Fibroblast of lung (primary cell): ENCODE measurements at places on chromosomes 13 and 19. TPM values are rescaled to one million over a fixed set of nuclear protein-coding genes. Genes with fewer than 3 reads are reported as not detected.
A peak's percentile ranks its signal among the peaks of the same experiment; 100 is the strongest.

Gene ALOX5AP
- 0.17 TPM in 1 of 2 replicates, not detected in the other for total RNA-seq

Gene ZNF541
- total RNA-seq, result 0.17 TPM in 1 of 2 replicates, not detected in the other

Gene THAP8
- 3.6 and 5.1 TPM in 2 replicates for total RNA-seq

- no peaks in the 10 kb centered on the region for H3K27me3 ChIP-seq
- H3K27ac ChIP-seq, result no peak overlapping the region
- H3K4me1 ChIP-seq, result no peaks in the 10 kb centered on the region
- no peak for DNase-seq
- H3K36me3 ChIP-seq, result no peaks in the 10 kb centered on the region
- H3K4me3 ChIP-seq, result no peak overlapping the region
These were observed 904.5 kb downstream of the SLITRK6 start for GRCh38 chr13:84894749-84895148.

Gene CEBPA
- 0.17 and 0.51 TPM in 2 replicates for total RNA-seq

DNA sequence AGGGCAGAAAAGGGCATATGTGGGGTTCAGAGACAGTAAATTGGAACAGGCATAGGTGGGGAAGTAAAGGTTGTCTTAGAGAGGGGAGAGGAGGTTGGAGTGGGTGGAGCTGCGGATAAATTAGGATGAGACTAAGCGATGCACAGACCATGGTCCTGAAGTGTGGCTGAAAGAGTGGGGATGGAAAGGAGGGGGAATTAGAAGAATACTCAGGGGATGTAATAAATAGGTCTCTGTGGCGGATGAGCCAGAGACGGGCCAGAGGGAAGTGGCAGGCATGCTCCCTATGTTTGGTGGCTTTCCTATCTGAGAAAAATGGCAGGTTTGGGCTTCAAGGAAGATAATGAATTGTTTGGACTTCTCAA, 123.4 kb downstream of the OLFM4 start:
- no peaks in the 10 kb centered on the region for H3K27me3 ChIP-seq
- no peak overlapping the region for H3K27ac ChIP-seq
- no peak overlapping the region for H3K4me3 ChIP-seq
- no peaks in the 10 kb centered on the region for H3K4me1 ChIP-seq
- no peak for DNase-seq

- no peak overlapping the region for H3K27ac ChIP-seq
- no peak for DNase-seq
- H3K27me3 ChIP-seq, result peaks cover 44% of the 10 kb centered on the region
- H3K4me3 ChIP-seq, result no peak overlapping the region
- peaks cover 7% of the 10 kb centered on the region for H3K4me1 ChIP-seq
- H3K36me3 ChIP-seq, result no peaks in the 10 kb centered on the region
These were observed 4.0 kb upstream of the MEIS3 start for GRCh38 chr19:47423203-47423882.

DNA sequence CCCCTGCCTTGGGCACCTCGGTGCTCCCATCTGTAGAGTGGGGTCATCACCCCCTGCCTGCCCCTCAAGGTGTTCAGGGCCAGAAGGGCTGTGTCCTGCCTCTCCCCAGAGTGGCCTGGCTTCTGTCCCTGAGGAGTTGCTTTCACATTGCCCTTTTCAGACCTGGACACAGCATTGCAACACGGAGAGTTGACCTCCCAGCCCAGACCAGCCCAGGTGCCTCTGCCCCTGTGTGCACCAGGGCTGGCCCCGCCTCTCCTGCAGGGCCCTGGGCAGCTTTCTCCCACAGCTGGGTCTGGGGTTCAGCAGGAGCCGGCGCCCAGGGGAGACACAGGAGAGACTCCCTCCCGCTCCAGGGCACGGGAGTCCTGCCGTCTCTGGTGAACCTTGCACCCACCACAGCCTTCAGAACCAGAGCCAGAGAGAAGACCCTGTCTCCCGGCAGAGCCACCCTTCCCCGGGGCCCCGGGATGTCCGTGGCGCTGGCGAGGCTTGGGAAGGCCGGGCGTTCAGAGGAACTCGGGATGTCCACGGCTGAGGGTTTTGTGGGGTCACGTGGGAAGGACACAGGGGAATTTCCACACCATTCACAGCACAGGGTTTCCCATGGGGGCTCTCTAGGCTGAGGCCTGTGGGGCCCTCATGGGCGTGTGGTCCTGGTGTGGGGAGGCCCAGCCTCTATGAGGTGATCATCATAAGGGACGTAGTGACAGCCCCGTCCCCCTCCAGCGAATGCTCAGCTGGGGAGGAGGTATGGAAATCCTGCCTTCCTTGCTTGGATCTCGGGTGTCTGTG, 23.2 kb downstream of the C13orf46 start:
- H3K4me3 ChIP-seq, result no peak overlapping the region
- DNase-seq, result no peak

GRCh38 chr19:44055870-44056269, 4.0 kb downstream of the ZNF223 start:
- no peaks in the 10 kb centered on the region for H3K4me1 ChIP-seq
- H3K27me3 ChIP-seq, result no peaks in the 10 kb centered on the region
- no peak overlapping the region for H3K27ac ChIP-seq
- DNase-seq, result no peak
- H3K36me3 ChIP-seq, result peaks cover 4% of the 10 kb centered on the region

DNA sequence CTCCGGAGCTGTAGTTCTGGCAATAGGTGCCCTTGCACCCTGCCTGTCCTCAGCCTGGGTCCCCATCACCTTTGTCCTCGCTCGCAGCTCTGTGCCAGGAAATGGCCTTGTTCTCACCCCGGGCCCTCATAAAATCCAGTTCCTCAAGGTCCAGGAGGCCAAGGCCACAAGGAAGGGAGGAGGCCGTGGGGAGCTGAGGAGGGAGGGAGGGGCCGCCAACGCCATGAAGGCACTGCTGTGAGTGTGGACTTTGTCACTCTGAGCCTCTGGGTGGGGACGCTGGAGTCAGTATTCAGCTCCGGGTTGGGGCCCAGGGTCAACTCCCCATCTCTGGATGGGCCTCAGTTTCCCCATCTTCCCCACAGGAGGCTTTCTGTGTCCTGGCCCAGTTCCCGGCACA, 9.2 kb upstream of the GNA11 start:
- no peak overlapping the region for H3K27ac ChIP-seq
- no peaks in the 10 kb centered on the region for H3K36me3 ChIP-seq
- DNase-seq, result no peak
- no peaks in the 10 kb centered on the region for H3K4me1 ChIP-seq

DNA sequence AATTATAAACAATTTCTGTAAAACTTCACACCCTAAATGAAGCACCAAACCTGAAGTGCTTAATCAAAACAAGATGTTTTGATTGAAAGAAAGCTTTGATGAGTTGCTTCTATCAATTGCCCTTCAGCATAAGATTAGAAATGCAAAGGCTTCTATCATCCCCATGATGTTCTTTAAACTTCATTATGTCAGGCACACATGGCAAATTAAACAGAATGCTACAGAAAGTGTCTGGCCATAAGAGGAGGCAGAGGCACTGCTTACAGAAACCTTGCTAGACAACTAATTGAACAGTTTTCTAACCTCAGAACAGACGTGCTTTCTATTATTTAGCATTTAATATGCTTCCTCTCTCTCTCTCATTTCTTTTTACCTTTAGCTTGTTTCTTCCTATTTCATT, 228.1 kb downstream of the DCLK1 start:
- H3K36me3 ChIP-seq, result no peaks in the 10 kb centered on the region
- H3K27ac ChIP-seq, result no peak overlapping the region
- no peak for DNase-seq
- no peak overlapping the region for H3K4me3 ChIP-seq
- no peaks in the 10 kb centered on the region for H3K27me3 ChIP-seq

Gene PLK5
- total RNA-seq, result not detected in 2 replicates

Gene ADGRL1
- 3.1 and 3.5 TPM in 2 replicates for total RNA-seq

DNA sequence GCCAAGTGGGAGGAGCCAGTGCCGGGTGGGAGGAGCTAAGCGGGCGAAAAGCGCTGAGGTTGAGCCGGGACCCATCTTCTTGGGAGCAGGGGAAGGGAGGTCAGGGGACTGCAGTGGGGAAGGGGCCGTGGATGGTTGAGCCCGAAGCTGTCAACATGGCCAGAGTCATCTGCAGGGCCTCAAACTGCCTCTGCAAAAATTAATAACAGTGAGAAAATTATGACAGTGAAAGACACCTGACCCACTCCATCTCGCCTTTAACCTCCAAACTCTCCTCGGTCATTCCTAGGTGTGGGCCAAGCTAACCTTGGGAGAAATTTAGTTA, 30.1 kb downstream of the ZNF557 start:
- peak overlapping the region; percentile 93 for H3K27ac ChIP-seq
- no peak for DNase-seq
- peak overlapping the region; percentile 72 for H3K4me3 ChIP-seq
- H3K27me3 ChIP-seq, result no peaks in the 10 kb centered on the region
- H3K36me3 ChIP-seq, result no peaks in the 10 kb centered on the region
- H3K4me1 ChIP-seq, result no peaks in the 10 kb centered on the region

- H3K27ac ChIP-seq, result no peak overlapping the region
- no peak overlapping the region for H3K4me3 ChIP-seq
- H3K27me3 ChIP-seq, result no peaks in the 10 kb centered on the region
- peak; percentile 11 for DNase-seq
These were observed 179.8 kb upstream of the NBEA start for GRCh38 chr13:34762312-34762711.

- H3K36me3 ChIP-seq, result no peaks in the 10 kb centered on the region
- no peaks in the 10 kb centered on the region for H3K27me3 ChIP-seq
- H3K4me1 ChIP-seq, result no peaks in the 10 kb centered on the region
- no peak overlapping the region for H3K27ac ChIP-seq
- no peak overlapping the region for H3K4me3 ChIP-seq
- no peak for DNase-seq
These were observed 207.4 kb upstream of the SOX1 start for GRCh38 chr13:111859354-111860230.

Gene ZNF180
- total RNA-seq, result 6.4 and 7.6 TPM in 2 replicates

- peaks cover 3% of the 10 kb centered on the region for H3K27me3 ChIP-seq
- no peak for DNase-seq
- peaks cover 14% of the 10 kb centered on the region for H3K36me3 ChIP-seq
- peaks cover 2% of the 10 kb centered on the region for H3K4me1 ChIP-seq
- H3K4me3 ChIP-seq, result peak within 1 kb of the TSS; percentile 24
- H3K27ac ChIP-seq, result no peak within 1 kb of the TSS
These were observed at the start of gene LHB for GRCh38 chr19:49017041-49017665. LHB (minus strand) TSS chr19:49017091; CDS start chr19:49017081, 10 bp downstream.
